ENCODE measurements at places on chromosomes 3 and 15.
A peak's percentile ranks its signal among the peaks of the same experiment; 100 is the strongest.

DNA sequence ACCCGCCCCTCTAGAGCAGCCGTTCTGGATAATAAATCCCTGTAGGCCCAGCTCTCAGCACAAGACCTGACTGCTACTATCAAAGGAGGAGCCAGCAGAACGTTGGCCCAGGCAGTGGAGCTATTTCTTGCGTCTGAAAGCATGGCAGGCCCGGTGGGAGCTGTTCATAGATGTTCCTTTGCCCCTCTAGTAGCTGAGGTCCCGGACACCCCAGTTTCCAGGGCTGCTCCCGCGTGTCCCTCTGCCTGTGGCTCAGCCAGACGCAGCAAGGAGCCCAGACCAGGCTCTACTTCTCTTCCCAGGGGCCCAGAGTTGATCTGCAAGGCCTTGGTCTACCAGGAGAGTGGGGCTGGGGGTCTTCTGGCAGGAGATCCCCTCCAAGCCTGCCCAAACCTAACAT lies 76.1 kb downstream of the FAM174B start:
- DNase-seq: no peak

GRCh38 chr3:78041486-78041885 lies 1001.6 kb downstream of the ROBO2 start:
- no peak for DNase-seq

GRCh38 chr15:45391746-45392583 lies 13.6 kb upstream of the GATM start:
- DNase-seq: no peak

- DNase-seq: no peak
Observed at GRCh38 chr3:178100908-178101307, 435.3 kb upstream of the KCNMB2 start.

GRCh38 chr3:43161684-43162229 lies 55.9 kb upstream of the POMGNT2 start:
- DNase-seq: no peak

DNA sequence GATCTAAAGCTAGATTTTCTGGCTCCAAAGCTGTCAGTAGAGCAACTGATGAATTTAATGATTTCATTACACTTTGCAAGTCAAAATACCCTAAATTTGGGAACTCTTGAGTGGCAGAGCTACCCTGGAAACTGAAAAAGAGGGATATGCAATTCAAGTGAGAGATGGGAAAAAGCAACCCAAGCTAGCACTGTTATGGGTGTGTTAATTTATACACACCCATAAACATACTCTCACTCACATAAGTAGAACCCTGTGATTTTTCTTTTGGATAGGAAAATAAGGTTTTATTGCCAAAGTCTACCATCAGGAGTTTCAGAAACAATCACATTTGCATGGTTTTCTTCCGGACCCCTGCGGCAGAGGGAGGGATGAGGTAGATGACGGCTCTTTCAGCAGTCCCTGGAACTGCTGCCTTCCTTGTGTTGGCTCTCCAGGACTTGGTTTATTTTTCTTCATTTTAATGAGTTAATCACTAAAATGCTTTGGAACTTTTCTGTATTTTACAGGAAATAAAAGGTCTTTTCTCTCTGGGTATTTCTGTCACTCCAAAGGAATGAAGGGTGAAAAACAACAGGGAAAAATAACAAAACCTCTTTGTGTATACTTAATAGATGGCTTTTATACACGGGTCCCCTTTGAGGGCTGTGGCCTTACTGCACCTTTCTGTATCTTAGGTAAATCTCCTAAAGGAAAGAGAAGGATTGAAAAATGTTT lies 63.8 kb downstream of the TTC23 start:
- no peak for DNase-seq

- DNase-seq: no peak
Observed at GRCh38 chr3:72836923-72837322, 11.3 kb downstream of the SHQ1 start.

DNA sequence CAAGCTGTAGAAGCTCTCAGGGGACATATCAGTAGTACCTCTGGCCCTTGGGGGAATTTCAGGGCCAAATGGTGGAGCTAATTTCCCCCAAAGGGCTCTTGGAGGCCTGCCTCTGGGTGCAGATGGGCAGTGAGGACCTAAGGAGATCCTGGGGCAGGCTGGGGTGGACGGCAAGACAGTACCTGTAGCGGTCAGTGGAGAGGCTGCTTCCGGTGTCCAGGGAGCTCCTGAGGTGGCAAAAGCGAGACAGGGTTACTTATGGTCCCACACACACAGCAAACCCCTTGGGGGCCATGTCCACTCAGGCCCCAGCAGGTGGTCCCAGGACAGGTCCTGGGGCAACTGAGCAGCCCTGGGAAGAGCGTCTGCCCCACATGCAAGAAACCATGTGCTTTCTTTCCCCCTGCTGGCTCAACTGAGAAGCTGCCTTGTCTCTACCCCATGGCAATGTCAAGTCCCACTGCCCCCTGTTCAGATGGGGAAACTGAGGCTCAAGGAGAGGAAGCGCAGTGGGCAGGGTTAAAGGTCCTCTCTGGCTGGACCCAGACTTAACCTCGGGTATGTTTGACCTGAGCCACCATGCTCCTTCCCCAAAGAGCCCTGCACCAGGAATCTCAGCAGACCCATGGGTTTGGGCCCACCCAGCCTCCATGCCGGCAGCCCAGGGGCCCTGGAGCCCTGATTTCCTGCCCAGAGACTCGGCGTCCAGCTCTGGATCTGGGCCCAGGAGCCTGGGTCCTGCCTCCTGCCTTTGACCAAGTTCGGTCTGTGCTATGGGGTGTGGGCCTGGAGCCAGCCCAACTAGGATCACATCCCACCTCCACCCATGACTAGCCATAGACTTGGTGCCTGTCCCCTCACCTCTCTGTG lies 25.7 kb downstream of the IQSEC1 start:
- no peak for DNase-seq

DNA sequence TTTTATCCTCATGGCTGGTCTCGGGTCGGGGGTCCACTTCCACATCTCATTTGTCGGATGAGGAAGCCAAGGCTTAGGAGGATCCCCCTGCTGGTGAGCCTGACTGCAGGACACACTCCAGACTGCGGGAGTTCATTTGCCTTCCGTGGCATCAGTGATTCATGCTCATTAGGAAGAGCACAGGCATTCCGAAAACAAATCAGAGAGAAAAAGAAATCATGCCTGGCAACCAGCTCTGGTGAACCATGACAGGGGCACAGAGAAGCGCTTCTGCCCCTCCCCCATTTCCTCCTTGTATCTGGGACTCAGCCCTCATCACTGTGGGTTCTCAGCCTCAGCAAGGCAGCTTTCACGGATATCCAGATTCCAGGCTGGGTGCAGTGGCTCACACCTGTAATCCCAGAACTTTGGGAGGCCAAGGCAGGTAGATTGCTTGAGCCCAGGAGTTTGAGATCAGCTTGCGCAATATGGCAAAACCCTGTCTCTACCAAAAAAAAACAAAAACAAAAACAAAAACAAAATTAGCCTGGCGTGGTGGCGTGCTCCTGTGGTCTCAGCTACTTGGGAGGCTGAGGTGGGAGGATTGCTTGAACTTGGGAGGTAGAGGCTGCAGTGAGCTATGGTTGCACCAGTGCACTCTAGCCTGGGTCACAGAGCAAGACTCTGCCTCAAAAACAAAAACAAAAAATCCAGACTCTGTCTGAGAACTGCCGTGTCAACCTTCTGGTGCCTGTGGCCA lies 28.4 kb downstream of the IRAK2 start:
- no peak for DNase-seq

- no peak for DNase-seq
Observed at GRCh38 chr15:70519616-70520015, 243.7 kb downstream of the UACA start.

DNA sequence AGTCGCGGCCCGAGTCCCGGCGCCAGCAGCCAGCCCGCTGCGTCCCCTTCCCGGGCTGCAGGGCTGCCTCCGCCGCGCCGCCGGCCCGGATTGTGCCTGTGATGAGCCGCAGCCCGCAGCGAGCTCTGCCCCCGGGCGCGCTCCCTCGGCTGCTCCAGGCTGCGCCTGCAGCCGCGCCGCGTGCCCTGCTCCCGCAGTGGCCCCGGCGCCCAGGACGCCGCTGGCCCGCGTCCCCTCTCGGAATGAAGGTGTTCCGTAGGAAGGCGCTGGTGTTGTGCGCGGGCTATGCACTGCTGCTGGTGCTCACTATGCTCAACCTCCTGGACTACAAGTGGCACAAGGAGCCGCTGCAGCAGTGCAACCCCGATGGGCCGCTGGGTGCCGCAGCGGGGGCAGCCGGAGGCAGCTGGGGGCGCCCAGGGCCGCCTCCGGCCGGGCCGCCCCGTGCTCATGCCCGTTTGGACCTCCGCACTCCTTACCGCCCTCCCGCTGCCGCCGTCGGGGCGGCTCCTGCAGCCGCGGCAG lies 1.2 kb downstream of the CHST2 start:
- DNase-seq: peak; percentile 7

DNA sequence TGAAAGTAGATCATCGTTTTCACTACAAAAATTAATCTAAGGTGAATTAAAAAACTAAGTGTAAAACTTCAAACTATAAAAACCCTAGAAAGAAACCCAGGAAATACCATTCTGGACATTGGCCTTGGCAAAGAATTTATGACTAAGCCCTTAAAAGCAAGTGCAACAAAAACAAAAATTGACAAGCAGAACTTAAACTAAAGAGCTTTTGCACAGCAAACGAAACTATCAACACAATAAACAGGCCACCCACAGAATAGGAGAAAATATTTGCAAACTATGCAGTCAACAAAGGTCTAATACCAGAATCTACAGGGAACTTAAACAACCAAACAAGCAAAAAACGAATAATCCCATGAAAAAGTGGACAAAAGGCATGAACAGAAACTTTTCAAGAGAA lies 302.0 kb downstream of the CHST2 start:
- DNase-seq: no peak

GRCh38 chr3:111324151-111324550 lies 217.8 kb upstream of the CD96 start:
- no peak for DNase-seq

DNA sequence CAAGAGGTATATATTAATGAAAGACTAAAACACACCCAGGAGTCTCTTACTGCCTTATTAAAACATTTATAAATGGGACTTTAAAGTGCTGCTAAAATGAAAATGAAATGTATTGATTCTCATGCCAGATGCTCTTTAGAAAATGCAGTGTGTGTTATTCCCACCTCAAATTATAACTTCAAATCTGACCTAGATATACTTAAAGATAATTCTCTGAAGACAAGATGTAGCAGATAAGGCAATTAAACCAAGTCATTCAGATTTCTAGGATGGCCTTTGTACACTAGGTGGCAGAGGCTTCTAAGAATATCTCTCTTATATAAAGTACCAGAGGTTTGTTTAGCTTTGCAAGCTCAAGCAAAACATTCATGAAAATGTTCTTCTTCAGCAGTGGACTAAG lies 26.9 kb upstream of the GOLGA8B start:
- no peak for DNase-seq

- no peak for DNase-seq
Observed at GRCh38 chr15:89785064-89785773, 9.1 kb downstream of the MESP2 start.

- DNase-seq: no peak
Observed at GRCh38 chr15:91498749-91499062, 354.8 kb upstream of the SLCO3A1 start.

- DNase-seq: no peak
Observed at GRCh38 chr15:77418391-77418965, 1.4 kb downstream of the PEAK1 start.

GRCh38 chr3:52322466-52322865 lies 6.3 kb downstream of the DNAH1 start:
- no peak for DNase-seq

GRCh38 chr15:73607843-73608242 lies 25.3 kb downstream of the NPTN start:
- DNase-seq: no peak

GRCh38 chr15:45714590-45715488 lies 80.0 kb downstream of the SQOR start:
- no peak for DNase-seq

GRCh38 chr15:54660356-54660755 lies 536.4 kb downstream of the RSL24D1 start:
- DNase-seq: no peak

- DNase-seq: no peak
Observed at GRCh38 chr3:29515451-29515850, 234.6 kb downstream of the RBMS3 start.

GRCh38 chr3:125121246-125122010 lies 65.6 kb upstream of the HEG1 start:
- no peak for DNase-seq

GRCh38 chr15:38885001-38885400 lies 320.4 kb upstream of the RASGRP1 start:
- no peak for DNase-seq

DNA sequence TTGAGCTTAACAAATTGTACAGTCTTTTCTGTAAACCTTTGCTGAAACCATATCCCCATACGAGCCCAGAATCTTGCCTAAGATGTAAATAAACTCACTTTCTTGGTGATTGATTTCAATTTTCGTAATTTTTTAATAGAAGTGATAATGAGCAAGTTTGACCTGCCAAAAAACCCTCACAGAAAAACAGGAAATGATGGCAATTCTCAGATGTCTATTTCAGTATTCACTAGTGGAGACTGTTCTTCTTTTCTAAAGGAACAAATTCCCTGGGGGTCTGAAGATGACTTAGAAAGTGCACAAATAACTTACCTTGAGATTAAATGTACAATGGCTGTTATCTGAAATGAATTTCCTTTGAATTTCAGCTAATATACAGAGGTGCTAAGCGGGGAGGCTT lies 116.5 kb upstream of the CMC1 start:
- no peak for DNase-seq

DNA sequence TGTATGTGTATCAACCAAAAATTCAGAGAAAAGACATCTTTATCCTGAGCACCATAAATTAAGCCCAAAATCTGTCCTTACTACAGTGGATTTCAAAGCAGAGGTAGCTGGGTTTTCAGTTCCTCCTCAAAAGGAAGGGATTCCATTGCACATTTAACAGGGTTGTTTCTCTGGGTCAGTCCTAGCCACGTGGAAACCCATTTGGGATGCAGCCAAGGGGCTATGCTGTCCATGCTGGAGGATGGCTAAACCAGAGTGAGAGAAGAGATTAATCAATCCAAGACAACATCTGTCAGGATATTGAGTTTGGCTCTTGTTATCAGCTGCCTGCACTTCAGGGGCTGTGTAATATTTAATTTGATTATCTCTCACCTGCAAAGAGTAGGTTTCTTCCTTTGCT lies 28.1 kb downstream of the LSAMP start:
- no peak for DNase-seq

DNA sequence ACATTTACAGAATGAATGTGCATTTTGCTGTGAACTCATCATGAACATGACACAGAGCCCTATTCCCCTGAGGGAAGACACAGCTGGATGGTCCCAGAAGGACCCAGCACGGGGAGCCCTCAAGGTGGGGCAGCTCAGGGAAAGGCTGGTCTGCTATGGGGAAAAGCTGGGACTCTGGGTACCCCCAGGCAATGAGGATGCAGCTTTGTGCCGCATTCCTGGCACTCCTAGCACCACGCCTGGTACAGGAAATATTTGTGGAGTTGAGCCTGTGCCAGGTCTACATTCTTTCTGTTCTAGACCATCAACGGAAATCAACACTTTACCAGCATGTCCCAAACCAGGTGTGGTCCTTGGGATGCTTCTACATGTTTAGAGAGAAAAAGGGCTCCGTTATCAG lies 74.0 kb downstream of the SRGAP3 start:
- DNase-seq: no peak

DNA sequence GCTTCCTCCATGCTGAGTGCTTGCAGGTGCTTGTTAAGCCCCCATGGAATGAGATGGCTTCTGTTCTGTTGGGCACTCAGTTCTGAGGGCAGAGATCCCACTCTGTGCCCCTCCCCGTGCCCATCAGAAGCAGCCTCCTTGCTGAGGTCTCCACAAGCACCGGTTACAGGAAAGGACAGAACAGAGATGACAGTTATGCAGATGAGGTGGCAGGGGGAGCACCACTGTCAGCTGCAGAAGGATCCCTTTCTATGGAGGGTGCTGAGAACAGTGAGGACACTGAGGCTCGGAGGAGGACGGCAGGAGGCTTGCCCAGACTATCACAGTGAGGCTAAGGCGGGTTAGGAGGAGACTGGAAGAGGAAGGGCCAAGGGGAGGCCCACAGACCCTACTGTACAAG lies 12.4 kb downstream of the CACNA2D2 start:
- DNase-seq: no peak

All from stimulated activated CD8-positive, alpha-beta memory T cell treated with anti-CD3 and anti-CD28 coated beads, Interleukin-4, amount 100 ng/mL, for 4 hours (primary cell).